ENCODE measurements at places on chromosomes 12 and 14.

- H3K4me1 ChIP-seq = peaks cover 12% of the 10 kb centered on the region
- H3K4me3 ChIP-seq = peak overlapping the region; percentile 9
- no peaks in the 10 kb centered on the region for H3K36me3 ChIP-seq
- no peak for DNase-seq
These were observed 46.9 kb upstream of the FAM181A start for GRCh38 chr14:93880021-93880820.

DNA sequence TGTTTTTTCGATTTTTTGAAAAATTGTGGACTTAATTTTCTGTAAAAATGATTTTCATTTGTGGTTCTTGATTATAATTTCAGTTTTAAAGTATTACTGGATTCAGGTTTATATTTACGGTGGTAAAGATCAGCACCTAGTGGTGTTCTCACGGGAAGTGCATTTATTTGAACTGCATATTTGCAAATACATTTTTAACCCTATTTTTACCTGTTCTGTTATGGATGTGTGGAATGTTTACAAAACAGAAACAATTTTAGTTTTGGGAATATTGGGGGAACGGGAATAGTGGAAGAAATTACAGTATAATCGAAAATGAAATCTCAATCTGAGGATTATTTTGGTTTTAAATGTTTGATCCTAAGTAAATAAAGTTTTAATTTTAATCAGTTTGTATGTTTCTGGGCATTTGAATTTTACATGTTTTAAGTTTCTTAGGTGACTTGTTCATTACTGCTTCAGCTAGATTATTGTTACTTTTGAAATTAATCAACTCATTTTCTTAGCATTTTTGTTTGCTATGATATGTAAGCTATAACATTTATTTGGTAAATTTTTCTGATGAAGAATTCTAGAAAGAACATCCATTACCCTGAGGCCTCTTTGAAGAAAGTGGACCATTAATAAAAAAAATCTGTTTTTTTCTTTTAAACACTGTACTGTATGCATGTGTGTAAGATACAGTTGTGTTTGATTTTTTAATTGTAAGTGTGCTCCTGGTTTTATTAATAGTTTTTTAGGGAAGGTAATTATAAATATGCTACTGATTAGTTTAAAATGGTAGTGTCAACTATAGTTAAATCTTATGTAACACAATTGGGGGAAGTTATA, 942 bp downstream of the ATF7IP start:
- H3K4me1 ChIP-seq = peaks cover 16% of the 10 kb centered on the region
- no peaks in the 10 kb centered on the region for H3K27me3 ChIP-seq
- H3K36me3 ChIP-seq = no peaks in the 10 kb centered on the region
- H3K4me3 ChIP-seq = peak overlapping the region; percentile 62
- no peak for DNase-seq
- H3K27ac ChIP-seq = peak overlapping the region; percentile 94

- H3K36me3 ChIP-seq = peaks cover 26% of the 10 kb centered on the region
- H3K4me3 ChIP-seq = peak overlapping the region; percentile 3
- no peaks in the 10 kb centered on the region for H3K27me3 ChIP-seq
- no peak for DNase-seq
These were observed 30.3 kb downstream of the CD9 start for GRCh38 chr12:6230321-6231110.

DNA sequence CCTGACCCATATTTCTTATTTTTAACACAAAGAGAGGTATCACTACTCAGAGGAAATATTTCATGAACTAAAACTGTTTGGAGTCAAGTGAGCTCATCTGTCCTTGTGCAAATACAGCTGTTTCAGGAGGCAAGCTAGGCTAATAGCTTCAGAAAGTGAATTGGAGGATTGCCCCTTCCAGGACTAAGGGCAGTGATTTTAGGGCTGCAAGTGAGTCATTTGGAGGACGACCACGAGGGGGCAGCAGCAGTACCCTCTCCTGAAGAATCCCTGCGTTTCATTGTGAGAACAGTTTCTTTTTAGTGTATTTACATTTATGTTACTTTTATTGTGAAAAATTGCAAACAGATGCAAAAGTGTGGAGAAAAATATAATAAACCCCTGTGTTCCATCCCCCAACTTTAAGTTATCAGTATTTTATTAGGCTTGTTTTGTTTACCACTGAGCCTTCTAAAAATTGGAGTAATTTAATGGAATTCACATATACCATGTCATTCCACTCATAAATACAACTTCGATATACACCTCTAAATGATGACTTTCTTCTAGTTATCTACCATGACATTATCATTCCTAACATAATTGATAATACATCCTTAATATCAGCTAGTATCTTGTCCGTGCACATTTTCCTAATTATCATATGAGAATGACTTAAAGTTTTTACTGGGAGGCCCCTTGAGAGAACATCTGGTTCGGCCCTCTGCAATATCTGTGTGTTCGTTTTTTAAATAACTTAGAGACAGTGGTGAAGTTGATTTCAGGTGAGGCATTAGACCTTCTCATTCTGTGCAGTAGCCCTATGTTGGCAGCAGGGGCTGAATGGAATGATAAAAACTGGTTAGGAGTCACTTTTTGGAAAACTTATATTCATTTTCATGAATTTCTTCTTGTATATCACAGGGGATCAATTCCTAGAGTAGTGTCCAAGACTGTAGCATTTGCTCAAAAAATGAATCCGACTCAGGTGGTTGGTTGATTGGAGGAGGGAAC, 13.7 kb downstream of the FOXJ2 start:
- H3K4me1 ChIP-seq = no peaks in the 10 kb centered on the region
- H3K27me3 ChIP-seq = no peaks in the 10 kb centered on the region
- H3K27ac ChIP-seq = no peak overlapping the region
- no peak overlapping the region for H3K4me3 ChIP-seq
- H3K36me3 ChIP-seq = no peaks in the 10 kb centered on the region
- no peak for DNase-seq

GRCh38 chr12:119255314-119255713, 76.6 kb downstream of the HSPB8 start:
- no peaks in the 10 kb centered on the region for H3K36me3 ChIP-seq
- no peak overlapping the region for H3K27ac ChIP-seq
- no peaks in the 10 kb centered on the region for H3K27me3 ChIP-seq
- no peaks in the 10 kb centered on the region for H3K4me1 ChIP-seq
- no peak for DNase-seq
- no peak overlapping the region for H3K4me3 ChIP-seq

DNA sequence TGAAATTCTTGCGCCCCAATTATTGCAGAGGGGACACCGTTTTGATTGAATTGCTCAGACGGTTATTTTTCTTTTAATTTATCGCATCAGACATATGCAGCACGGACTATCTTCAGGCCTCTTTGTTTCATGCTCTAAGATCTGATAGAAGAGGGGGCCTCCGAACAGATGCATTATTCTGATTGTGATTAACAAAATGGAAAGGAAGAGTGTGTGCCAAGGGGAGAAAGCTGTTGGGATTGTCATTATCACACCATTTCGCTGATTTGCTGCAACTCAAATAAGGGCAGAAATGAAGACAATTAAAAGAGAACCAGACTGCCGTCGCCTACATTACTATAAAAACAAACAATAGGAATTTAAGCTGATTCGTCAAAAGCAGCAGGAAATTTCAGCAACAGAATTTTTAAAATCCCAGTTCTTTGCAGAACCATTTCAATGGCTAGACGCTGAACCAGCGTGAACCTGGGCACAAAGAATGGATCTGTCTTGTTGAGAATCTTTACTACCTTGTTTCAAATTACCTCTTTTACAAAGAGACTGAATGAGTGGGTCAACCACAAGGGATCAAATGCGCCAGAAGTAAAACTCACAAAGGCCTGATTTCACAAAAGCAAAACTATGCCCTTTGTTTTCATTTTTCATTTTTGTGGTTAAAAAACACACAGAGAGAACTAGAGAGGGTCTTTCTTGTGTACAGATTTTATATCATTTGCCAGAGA, 30.6 kb downstream of the TMEM132D start:
- H3K36me3 ChIP-seq = no peaks in the 10 kb centered on the region
- no peaks in the 10 kb centered on the region for H3K27me3 ChIP-seq
- no peak overlapping the region for H3K27ac ChIP-seq
- no peak overlapping the region for H3K4me3 ChIP-seq
- H3K4me1 ChIP-seq = no peaks in the 10 kb centered on the region

- H3K36me3 ChIP-seq = no peaks in the 10 kb centered on the region
- H3K4me1 ChIP-seq = no peaks in the 10 kb centered on the region
- no peak overlapping the region for H3K27ac ChIP-seq
- no peaks in the 10 kb centered on the region for H3K27me3 ChIP-seq
- H3K4me3 ChIP-seq = peak overlapping the region; percentile 19
These were observed 153.1 kb downstream of the BCAT1 start for GRCh38 chr12:24795699-24796347.

DNA sequence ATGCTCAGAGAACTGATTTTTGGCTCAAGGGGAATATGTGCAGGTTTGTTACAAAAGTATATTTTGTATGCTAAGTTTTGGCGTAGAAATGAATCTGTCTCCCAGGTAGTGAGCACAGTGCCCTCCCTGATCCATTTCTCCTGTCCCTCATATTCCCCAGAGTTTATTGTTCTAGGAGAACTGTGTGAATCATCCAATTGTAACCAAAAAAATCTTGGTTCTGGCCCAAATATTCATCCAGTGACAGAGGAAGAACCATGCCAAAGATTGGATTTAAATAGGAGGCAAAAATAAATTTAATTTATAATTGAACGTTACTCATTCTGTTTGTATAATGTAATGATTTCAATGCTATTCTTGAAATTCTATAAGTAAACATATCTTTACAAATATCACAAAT, 4.8 kb downstream of the CATSPERB start:
- DNase-seq = no peak
- no peaks in the 10 kb centered on the region for H3K4me1 ChIP-seq
- H3K27me3 ChIP-seq = no peaks in the 10 kb centered on the region
- no peaks in the 10 kb centered on the region for H3K36me3 ChIP-seq
- H3K4me3 ChIP-seq = no peak overlapping the region
- no peak overlapping the region for H3K27ac ChIP-seq

DNA sequence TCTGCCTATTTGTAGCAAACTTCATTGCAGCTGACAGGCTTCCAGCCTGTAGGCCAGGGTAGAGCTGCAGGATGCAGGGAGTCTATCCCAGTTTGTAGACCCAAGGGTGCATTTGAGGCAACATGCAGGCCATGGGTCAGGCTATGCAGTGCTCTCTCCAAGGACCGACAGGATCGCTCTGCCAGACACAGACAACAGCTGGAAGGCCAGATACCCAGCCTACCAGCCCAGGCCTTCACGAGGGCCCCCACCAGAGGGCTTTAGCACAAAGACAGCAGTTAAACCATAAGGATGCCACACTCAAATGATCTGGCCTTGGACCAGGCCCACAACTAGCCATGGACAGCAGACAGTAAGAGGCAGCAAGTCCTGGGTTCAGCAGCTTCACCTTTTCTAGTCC, 10.3 kb downstream of the KCTD10 start:
- no peak for DNase-seq
- no peak overlapping the region for H3K4me3 ChIP-seq
- H3K4me1 ChIP-seq = peaks cover 90% of the 10 kb centered on the region
- H3K27me3 ChIP-seq = no peaks in the 10 kb centered on the region

- peaks cover 6% of the 10 kb centered on the region for H3K4me1 ChIP-seq
- H3K27me3 ChIP-seq = no peaks in the 10 kb centered on the region
- H3K36me3 ChIP-seq = no peaks in the 10 kb centered on the region
- H3K4me3 ChIP-seq = no peak overlapping the region
- no peak for DNase-seq
These were observed 35.0 kb downstream of the PPP2R5C start for GRCh38 chr14:101796479-101796878.

DNA sequence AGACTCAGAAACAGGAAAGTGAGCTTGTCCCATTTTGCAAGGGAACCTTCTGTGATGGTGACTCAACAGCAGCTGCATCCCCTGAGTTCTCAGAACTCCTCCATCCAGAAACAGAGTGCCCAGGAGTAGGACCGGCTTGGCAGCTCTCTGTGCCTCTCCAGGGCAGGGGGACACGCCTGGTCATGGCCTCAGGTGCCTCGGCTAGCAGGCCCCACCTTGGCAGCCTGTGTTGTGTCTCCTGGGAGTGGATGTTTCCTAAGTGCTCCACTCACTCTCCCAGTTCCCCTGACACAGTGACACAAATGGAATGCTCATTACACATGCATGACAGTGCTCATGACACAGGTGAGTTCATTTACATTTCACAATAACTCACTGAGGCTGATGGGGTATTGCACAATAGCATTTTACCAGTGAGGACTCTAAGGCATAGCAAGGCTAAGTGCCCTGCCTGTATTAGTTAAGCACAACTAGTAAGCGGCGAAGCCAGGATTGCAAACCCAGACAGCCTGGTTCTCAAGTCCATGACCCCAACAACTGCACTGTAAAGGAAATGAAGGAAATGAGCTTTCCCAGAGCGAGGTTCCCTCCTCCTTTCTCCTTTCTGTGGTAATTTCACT, 47.4 kb downstream of the CALM1 start:
- DNase-seq = no peak
- peak overlapping the region; percentile 56 for H3K27ac ChIP-seq
- H3K36me3 ChIP-seq = no peaks in the 10 kb centered on the region
- peaks cover 25% of the 10 kb centered on the region for H3K4me1 ChIP-seq
- no peaks in the 10 kb centered on the region for H3K27me3 ChIP-seq

DNA sequence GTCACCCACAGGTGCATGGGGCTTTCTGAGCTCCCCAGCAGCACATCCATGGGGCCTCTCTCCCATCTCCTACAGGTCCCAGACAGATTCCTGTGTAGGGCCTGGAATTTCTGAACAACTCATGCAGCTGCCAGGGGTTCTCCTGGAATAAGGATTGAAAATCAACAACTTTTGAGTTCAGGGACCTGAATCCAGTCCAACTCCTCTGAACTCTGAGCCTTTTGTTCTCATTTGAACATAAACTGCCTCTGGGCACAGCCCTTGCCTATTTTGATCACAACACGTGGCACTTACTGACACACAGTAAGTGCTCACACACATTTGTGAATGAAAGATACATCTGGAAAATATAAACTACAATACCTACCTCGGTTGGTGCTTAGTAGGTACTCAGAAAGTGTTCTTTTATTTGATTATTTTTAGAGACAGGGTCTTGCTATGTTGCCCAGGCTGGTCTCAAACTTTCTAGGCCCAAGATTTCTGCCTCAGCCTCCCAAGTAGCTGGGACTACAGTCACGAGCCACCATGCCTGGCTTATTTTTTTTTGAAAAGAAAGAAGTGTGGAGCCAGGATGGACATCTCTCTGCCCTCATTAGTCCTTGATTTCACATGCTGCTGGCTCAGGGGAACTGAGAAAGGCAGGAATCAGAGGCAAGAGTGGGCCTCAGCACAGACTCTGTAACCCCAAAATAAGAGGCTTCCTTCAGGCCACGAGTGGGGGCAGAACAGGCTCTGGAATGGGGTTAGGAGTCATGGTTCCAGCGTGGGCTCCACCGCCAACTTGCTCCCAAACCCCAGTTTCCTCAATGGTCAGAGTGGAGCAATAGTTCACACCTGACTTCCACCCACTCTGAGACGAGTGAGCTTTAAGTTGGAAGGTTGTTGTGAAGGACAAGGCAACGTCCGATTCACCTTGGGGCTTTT, 27.0 kb downstream of the SYNE3 start:
- no peaks in the 10 kb centered on the region for H3K27me3 ChIP-seq
- H3K27ac ChIP-seq = peak overlapping the region; percentile 77
- no peaks in the 10 kb centered on the region for H3K36me3 ChIP-seq
- peaks cover 58% of the 10 kb centered on the region for H3K4me1 ChIP-seq

Data from vagina (tissue), 2 donors.